ENCODE measurements at places on chromosomes 3 and 15.

DNA sequence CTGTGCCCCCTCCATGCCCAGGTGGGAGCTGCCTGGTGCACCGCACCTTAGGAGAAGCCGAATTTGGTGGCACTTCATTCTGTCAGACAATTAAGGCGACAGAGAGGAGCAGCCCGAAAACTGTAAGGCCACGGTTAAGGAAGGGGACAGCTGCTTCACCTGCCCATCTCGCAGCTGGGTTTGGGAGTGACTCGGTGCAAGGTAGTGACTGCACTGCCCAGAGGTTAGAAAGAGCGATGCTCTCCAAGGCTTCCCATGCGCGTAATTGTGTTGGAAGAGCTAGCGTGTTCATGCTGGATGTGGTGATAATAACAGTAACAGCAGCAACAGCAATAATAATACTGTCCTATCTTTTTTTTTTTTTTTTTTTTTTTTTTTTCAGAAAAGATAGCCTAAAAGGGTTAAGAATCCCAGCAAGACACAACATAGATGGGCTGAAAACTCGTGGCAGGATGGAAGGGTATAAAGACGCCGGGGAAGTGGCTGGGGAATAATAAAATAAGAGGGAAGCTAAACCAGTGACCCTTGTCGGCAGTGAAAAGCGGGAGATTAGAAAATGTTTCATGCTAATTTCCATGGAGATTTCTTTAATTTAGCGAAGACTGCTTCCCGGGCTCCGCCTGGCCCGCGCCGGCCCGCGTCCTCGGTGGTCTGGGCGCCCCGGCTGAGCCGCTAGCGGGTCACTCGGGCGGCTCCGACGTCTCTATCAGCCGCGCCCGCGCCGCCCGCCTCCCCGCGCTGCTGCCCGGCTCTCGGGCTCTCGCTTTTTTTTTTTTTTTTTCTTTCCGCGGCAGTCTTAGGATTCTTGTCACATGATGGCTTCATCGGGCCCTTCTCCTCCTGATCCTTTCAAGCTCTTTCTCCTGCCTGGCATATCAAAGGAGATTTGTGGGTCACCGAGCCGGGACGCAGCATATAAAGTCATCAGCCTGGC, 617.1 kb downstream of the NR2F2 start:
- DNase-seq = peak; percentile 80

DNA sequence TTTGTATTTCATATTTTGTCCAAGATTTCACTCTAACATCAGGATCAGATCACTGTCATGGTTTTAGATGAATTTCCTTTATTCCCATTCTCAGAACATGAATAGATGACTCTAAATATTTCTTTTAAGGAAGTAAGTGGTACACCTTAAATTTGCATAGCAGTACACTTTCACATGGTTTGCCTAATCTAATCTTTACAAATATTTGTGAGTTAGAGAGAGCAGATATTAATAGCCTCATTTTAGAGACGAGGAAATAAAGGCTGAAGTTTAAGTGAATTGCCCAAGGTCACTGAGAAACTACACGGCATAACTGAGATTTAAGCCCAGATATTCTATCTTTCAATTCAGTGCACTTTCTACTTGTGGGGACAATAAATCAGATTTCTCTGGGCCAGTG, 14.2 kb downstream of the TERC start:
- no peak for DNase-seq

DNA sequence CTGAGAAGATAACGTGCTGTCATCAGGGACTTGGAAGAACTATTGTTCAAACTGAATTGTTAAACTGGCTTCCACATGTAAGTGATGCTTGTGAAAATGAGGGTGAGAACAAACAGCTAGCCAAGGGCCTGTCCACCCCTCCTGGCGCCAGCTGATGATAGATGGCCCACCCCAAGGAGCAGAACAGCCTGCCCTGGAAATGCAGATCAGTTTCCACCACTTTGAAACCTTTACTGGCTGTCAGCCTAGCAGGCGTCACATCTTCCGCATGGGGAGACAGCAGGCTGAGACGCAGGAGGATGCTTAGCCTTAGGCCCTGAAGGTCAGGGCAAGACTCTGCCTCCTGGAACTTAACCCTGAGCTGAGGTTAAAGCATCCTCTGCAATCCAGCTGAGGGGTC, 6.4 kb upstream of the SLC51B start:
- no peak for DNase-seq

DNA sequence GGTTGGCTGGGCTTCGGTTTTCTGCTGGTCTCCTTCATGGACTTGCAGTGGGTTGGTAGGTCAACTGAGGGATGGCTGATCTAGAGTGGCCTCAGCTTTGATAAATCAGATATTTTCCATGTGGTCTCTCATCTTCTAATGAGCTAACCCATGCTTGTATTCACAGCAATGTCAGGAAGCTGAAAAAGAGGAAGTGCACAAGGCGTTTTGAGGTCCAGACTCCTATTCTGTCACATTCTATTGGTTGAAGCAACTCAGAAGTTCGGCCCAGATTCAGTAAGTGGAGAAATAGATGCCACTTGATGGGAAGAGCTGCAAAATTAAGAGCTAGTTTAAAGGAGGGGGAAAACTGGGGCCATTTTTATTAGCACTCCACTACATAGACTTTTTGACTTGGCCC, 361.2 kb downstream of the DIPK2A start:
- no peak for DNase-seq

DNA sequence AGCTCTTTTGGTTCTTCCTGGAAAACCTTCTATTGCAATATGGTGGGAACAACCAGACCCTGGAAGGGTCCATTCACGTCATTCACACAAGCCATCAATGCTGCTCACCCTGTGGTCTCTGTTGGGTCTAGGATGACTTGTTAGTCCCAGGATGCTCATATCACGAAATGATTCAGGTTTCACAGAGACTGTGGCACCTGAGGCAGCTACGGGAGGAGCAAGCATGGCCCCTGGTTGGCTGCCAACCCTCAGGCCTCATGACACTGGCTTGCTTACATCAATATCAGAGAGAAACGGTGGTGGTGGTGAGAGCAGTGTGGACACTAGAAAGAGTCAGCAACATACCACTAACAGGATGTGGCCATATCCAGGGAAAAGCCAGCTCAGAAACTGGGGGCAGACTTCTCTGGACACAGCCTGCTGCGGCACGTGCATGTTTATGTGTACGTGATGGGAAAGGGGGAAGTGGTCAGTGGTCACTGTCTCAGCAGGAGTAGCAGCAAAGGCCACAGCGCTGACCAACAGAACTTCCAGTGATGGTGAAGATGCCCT, 208.9 kb upstream of the ST8SIA2 start:
- DNase-seq = no peak

Data from GM23338 (cell line).